ENCODE measurements at places on chromosomes 5 and 9.

DNA sequence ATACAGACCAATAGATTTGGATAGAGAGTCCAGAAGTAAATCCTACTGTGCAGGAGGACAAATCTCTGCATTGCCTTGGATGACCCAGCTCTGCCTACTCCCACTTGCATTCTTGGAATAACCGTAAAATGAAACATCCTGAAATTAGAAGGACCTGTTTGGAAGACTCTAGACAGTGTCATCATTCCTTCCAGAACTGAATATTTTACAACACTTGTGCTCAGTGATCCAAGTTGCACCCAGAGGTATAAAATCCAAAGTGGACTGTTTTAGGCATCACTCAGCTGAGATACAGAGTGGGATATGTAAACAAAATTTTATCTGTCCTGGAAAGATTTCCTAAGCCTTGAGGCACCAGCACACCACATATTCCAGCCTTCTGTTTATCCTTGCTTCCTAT, 43.7 kb downstream of the OR2Y1 start:
- DNase-seq = no peak

- no peak for DNase-seq
Measured at GRCh38 chr5:143435210-143435657, 31.7 kb upstream of the NR3C1 start.

DNA sequence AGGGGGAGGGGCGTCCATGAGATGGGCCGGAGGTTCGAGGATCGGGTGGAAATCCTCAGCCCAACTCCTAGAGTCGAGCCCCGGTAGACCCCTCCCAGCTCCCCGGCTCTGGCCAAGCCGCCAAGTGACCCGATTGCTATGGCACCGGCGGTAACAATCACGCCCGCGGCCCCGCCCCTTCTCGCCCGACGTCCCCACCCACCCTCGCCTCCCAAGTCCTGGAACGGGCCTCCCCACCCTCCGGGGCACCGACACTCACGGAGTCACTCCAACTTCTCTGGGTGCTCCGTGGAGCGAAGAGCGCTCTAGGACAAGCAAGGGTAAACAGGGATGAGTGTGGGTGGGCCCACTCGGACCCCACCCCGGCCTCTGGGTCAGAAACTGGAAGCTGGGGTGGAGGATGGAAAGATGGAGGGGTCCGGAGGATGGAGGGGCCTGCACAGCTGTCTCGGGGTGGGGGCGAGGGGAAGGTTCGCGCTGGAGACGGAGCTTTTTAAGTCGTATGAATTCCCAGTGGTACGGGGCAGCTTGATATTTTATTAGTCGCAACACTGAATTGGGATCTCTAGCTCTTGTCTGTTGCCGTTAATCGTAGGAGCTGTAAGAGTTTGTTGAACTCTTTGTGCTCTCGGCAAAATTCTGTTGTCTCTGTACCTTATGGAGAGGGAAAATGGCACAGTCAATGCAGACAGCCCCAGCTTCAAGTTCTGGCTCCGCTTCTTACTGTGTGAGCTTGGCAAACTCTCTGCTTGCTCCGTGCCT, at the start of gene SPACA9:
Gene SPACA9 (plus strand): TSS at position 204 of the 762 bp plus-strand sequence. CDS start 5,050 bp downstream, outside the sequence.
- no peak for DNase-seq

DNA sequence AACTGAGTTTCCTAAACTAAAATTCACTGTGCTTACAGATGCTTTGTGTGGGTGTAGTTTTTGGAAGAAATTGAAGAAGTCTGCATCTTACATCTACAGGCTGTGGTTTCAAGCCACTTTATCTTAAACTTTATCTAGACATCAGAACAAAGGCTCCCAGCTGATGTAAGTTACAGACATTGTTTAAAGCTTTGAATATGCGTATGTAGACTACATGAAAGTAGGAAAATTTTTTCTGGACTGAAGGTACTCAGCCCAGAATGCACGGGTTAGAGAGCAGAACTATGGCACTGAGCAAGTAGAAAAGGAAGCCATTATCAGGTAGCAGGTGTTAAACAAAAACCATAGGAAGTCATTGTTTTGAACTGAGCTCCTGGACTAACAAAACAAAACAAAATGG, 185.4 kb downstream of the TTC39B start:
- DNase-seq = no peak

GRCh38 chr5:160799184-160799583, 52.8 kb downstream of the ATP10B start:
- no peak for DNase-seq

DNA sequence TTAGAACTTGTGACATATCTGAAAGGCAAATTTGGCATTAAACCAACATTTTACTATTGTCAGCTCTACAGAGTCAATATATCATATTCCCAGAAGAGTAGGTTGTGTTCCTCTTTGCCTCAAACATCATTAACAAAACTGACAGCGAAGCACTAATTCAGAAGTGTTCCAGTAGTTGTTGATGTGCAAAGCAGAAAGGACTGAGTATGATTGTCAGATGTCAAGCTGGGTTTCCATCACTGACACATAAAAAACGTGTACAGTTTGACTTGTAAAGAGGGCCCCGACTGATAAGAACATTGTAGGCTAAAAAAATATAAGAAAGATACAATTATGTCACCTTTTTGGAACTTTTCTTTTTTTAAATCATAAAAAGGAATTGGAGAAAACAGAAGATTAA, 101.5 kb upstream of the ZNF608 start:
- DNase-seq = no peak

- DNase-seq = peak; percentile 26
Measured at GRCh38 chr5:87185838-87186237, 81.8 kb upstream of the RASA1 start.

DNA sequence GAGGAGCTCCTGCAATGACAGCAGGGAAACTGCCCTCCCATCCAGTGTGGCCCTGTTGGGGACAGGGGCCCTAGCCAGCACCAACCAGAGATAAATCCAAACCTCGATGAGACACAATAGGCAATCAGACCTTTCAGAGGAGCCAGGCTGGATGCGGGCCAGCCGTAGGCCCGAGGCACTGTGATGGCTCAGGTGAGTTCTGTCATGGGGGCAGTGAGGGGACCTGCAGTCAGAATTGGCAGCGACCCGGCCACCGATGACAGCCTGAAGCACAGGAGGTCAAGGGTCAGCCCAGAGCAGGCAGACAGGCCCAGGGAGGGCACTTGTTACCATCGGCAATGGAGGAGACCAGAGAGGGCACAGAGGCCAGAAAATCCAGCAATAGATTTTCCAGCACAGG, 90.8 kb downstream of the FRMD3 start:
- DNase-seq = no peak

DNA sequence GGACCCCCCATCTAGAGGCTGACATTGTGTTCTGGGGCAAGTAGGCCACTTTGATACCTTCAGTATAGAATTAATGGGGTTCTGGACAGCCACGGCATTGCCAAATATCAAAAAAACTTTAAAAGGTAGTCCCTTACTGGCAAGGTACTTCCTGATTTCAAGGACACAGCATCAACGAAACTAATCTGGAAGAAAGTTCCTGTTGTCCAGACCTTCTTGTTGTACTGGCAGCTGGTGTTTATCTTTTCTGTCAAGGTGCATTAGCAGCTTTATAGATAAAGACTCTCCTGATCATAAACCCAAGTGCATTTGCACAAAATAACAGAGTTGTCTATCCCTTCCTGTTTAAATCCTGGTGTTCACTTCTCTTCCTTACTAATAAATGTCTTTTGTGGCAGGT, 23.7 kb upstream of the GOLGA1 start:
- no peak for DNase-seq

DNA sequence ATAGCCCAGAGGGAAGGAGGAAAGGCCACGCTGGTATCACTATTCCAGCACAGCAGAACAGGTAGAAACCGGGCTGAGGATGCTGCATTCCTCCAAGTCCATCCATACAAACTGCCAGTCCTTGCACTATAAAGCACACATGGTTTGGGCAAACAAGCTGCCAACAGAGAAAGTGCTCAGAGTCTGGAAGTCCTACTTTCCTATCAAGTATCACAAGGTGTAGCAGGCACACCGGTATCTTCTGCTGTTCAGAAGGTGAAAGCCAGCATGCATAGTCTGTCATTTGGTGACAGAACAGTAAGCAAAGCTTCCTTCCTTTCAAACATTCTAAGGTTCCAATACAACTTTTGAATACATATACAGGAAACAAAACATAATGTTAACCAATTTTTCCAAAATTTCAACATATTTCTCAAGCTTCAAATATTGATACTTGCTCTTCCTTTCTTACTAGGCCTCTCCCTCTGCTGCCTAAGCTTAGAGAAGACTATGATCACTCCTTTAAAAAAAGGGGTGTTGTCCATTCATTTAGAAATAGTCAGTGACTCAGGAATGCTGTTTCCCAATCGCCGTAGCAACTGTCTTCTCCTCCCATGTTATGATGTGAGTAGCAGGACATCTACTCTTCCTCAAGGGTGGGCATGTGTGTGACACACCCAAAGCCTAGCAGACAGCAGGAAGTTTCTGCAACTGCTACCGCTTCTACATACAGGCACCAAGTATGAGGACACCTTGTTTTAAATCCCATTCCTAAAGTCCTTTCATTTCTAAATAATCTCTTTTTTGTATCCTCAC, 14.7 kb downstream of the DIAPH1 start:
- peak; percentile 83 for DNase-seq

All from kidney capillary endothelial cell (primary cell).